ENCODE measurements at places on chromosomes 16 and 17.

- no peak for DNase-seq
Measured at GRCh38 chr17:46143827-46144236, 49.4 kb downstream of the KANSL1 start.

DNA sequence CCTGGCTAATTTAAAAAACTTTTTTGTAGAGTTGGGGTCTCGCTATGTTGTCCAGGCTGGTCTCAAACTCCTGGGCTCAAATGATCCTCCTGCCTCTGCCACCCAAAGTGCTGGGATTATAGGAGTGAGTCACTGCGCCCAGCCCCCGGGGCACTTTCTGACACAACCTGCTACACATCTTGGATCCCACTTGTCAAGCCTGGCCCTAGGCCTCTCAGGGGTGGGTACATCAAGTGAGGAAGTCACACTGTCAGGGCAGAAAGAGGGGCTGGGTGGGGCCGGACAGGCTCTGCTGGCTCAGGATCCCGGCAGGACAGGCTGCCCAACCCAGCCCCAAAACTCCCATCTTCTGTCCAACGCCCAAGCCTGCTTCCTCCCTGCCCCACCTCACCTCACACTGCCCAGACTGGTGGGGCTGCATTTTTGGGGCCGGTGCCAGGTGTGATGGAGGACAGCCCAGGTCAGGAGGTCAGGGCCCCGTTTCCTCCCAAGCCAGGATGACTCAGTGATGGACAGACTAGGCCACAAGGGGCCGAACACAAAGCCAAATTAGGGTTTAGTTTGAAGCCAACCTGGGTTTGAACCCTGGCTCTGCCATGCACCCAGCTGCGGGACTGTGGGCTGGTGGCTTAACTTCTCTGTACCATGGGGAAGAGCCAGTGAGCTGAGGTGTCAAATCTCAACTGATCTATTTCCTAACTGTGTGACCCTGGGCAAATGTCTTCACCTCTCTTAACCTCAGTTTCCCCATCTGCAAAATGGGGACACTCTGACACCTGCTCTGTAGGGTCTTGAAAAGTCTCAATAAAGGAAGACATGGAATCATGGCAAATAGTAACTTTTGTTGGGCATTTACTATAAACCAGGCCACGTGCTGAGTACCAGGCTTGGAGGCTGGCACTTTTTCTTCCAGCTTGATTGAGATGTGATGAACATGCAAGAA, 8.9 kb upstream of the PPL start:
- DNase-seq: no peak

DNA sequence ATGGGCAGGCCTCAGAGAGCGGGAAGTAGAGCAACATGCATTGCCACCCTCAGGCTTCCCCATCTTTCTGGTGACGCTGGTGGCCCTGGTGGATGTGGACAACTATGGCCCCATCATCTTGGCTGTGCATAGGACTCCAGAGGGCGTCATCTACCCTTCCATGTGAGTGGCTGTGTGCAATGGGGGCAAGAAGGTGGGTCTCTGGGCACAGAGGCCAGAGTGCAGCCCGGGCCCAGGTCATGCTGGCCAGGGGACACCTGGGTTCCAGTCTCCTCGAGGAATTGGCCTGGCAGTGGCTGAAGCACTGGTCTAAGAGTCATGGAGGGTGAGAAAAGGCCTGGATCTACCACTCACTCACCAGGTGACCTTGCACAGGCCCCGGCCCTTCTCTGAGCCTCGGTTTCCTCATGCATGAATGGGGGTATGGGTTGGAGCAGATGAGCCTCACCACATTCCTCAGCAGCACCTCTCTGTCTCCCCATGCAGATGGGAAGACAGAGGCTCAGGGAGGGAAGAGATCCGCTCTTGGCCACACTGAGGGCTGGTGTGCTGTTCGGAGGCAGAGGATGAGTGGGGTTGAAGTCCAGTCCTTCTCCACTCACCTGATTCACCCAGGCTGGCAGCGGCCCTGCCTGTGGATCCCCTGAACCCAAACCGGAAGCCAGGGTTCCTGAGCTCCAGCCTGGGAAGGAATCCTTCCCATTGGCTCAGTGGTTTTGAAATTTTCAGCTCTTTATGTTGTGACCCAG, 7.2 kb upstream of the ADGRG3 start:
- DNase-seq: no peak

- no peak for DNase-seq
Measured at GRCh38 chr16:75007443-75007842, 8.6 kb downstream of the ZNRF1 start.

DNA sequence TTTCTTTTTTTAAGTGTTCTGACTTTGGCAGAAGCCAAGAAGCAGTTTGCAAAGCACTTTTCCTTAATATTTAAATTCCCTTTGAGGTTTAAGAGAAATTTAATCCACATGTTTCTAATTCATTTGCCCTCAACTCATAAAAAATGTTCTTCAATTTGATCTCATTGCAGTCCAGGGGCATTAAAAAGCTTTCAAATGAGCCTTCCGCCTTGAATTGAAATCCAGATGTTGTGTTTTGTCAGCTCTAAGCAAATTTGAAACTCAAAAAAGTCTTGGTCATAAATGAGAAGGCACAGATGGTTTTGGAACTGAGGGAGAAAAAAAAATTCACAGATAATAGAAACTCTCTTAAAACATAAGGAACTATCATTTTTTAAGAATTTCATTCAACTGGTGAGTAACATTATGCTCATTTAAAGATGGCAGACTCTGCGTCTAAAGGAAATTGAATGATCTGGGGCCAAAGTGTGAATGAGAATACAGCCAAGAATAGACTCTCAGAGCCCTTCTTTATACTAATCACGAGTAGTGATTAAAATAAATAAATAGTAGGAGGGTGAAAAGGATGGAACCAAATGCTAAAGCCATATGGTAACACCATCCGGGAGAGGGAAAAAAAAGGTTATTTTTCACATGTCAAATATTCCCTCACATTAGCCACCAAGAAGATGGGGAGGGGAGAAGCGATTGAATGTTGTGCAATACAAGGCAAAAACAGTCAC, 1304.7 kb downstream of the CDH8 start:
- DNase-seq: no peak

DNA sequence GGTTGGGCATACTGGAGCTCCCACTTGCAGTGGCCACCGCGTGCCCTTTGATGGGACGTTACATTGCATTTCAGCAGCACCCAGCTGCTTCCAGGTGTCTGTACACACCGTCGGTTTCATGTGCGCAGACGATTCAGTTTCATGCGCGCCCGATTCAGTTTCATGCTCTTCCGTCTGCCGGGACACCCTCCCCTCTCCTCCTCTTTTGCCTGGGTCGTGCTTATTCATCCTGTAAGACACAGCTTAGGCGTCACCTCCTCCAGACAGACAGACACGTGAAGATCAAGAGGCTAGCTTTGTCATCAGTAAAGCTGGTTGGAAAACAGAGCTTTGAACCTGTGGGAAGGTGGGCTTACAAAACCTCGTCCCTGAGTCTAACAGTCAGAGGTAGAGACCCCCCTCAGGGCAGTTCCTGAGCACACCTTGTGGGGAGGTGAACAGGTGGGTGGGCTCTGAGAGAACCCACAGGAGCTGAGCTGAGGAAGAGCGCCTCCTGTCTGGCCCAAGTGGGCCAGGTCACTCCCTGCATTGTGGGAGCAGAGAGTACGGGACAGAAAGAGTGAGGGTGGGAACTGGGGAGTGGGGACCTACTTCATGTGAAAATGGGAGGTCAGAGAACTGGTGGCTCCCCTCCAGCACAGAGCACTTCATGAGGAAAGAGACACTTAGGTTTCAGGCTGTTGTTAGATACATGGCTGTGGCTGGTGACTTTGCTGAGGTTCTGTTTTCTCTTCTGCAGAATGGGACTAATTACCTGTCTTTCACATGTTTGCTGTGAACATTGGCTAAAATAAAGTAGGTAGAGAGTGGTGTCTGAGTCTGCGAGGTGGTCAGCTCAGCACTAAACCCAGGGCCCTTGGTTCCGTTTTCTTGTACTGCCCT, 122.1 kb downstream of the SNX29 start:
- no peak for DNase-seq

GRCh38 chr16:81473066-81473488, 28.5 kb downstream of the CMIP start:
- DNase-seq: no peak

DNA sequence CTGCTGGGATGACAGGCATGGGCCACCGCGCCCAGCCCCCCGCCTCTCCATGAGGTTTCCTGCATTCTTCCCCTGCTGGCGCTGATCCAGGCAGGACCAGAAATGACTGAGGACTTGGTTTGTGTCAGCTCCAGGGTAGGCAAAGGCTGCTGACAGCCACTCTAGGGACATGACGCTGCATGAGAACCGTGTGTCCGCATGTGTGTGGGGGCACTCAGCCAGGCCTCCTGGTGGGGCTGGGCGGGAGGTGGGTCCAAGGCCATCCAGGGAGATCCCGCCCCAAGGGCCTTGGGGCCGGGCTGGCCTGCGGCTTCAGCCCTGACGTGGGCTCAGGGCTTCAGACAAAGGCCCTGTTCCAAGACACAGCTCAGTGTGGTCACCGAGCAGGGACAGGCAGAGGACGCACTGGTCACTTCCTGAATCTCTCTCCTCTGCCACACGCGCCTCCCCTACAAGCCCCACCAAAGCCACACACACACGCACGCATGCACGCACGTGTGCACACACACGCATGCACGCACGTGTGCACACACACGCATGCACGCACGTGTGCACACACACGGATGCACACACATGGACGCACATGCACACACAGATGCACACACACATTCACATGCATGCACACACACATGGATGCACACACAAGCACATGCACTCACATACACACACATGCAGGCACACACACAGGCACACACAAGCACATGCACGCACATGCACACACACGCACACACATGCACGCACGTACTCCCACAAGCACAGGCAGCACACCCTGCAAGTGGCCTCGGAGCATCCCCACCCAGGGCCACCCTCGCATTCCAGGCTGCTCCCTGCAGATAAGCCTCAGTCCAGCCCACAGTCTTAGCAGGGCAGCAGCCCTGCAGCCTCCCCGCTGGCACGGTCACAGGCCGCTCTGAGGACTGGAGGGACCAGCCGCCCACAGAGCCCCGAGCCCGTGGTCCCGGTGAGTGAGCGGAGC, 5.3 kb upstream of the TMEM204 start:
- no peak for DNase-seq

DNA sequence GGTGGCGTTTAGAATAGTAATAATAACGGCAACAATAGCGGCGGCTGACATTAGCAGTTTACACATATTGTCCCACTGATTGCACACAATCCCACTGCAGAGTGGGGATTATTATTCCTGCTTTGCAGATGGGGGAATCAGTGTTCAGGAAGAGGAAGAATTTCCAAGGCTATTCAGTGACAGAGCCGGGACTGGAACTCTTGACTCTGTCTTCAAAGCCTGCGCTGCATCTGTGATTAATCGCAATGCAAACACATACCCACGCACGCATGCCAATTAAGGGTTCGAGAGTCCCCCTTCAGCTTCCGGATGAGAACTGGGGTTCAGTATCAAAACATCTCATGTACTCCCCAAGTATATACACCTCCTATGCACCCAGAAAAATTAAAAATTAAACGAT, 29.2 kb downstream of the TMEM186 start:
- no peak for DNase-seq

DNA sequence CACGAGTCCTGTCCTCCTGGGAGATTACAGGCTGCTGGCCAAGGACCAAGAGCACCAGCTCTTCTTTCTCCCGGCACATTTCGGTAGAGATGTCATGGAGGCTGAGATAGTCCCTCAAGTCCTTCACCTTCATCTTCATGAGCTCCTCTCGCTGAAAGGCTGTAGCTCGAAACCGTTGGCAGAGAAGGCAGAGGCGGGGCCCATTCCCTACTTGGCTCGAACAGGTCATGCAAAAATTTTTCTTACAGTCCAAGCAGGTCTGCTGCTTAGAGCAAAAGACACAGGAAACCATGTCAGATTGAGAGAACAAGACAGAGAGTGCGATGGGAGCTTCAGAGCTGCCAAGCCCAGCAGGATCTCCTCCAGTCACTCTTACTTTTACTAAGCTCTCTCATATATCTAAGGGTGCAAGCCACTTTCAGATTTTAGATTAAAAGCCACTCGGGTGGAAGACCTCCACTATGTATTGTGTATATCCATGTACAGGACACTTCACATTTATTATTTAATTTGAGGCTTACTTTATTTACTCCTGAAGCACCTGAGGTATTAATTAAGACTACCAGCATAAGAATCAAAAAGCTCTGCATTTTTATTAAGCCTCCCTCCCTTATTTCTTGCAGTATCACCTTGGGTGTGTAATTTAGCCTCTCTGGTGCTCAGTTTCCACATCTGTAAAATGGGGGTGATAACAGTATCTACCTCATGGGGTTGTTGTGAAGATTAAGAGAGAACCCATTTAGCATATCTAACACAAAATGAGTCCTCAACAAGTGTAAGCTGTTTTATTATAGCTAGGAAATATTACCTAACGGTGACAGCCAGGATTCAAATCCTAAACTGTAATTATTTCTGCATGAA, 41.4 kb downstream of the LIG3 start:
- DNase-seq: no peak

DNA sequence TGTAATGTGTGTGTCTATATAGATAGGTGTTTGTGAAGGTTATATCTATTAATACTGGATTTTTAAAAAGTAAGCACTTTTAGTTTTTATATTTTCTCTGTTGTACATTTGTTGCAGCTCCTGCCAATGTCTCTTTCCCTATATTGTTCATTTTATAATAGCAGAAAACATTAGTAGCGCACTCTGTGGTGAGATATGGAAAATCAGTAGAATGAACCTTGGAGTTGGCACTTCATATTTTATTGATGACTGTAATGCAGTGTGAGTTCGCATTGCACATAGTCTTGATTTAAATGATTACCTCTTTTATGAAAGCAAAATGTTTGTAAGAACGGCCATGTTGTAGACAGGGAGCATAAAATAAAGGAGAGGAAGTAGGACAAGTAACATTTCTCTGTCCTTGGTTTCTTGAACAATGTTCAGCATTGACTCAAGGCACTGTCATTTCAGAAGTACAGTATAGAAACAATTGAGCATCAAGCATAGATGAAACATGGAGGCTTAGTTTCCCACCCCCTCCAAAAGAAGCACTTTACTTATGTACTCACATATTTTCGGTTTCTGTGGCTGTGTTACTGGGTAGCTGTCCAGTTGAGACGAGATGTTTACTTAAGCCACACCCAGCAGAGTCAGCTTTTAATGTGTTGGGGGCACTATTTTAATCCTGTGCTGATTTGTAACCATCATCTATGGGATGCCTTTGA, 74.0 kb downstream of the TANC2 start:
- no peak for DNase-seq

DNA sequence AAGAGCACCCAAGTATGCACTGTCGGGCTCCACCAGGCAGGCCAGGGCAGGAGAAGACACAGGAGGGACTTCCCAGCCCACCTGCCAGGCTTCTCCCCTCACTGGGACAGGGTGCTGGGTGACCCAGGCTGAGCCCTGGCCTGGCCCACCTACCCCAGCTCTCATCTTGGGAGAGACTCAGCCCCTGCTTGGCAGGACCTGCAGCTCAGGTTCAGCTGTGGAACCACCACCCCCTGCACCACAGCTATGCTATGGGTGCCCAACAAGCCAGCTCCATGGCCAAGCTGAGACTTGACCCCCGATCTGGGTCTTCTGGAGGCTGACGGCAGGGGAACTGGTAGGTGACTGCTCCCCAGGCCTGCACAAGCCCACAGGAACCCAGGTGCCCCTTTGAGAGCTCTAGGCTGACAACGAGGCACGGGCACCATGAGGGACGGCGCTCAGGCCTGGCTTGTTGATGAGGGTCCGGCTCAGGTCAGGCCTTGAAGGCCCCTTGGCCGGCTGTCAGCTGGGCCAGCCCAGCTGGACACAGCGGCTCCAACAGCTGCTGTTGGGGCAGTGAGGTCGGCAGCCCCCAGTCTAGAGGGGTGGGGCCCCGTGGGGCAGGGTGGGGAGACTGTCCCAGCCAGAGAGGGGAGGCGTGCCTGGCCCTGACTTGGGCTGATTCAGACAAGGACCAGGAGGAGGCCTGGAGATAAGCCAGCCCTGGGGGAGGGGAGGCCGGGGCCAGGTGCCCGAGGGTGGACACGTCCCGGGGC, 4.6 kb downstream of the RPUSD1 start:
- no peak for DNase-seq
